ENCODE measurements at places on chromosomes 5 and 9.

DNA sequence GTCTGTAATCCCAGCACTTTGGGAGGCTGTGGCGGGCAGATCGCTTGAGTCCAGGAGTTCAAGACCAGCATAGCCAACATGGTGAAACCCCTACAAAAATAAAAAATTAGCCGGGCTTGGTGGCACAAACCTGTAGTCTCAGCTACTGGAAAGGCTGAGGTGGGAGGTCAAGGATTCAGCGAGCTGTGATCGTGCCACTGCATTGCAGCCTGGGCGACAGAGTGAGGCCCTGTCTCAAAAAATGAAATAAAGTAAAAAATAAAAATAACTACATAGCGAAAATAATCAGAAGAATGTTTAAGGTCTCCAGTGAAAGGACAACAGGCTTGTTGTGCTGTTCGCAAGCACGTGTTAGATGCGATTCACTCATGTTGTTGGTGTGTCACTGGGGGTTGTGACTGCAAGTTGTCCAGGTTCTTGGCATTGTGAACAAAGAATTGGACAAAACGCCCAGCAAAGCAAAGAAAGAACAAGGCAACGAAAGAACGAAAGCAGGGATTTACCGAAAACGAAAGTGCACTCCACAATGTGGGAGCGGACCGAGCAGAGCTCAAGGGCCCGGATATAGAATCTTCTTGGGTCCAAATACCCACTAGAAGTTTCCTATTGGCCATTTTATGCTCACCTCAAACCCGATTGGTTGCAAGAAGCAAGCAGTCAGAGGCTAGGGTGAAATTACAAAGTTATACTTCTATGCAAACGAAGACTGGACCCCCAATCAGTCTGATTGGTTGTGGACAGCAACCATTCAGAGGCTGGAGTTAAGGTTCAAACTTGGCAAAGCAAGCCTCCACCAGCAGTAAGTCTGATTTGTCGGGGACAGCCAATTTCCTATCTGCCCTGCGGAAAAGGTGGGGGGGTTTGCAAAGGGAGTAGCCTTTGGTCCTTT is 844 bp upstream of the MCCC2 start:
- peak; percentile 28 for DNase-seq

DNA sequence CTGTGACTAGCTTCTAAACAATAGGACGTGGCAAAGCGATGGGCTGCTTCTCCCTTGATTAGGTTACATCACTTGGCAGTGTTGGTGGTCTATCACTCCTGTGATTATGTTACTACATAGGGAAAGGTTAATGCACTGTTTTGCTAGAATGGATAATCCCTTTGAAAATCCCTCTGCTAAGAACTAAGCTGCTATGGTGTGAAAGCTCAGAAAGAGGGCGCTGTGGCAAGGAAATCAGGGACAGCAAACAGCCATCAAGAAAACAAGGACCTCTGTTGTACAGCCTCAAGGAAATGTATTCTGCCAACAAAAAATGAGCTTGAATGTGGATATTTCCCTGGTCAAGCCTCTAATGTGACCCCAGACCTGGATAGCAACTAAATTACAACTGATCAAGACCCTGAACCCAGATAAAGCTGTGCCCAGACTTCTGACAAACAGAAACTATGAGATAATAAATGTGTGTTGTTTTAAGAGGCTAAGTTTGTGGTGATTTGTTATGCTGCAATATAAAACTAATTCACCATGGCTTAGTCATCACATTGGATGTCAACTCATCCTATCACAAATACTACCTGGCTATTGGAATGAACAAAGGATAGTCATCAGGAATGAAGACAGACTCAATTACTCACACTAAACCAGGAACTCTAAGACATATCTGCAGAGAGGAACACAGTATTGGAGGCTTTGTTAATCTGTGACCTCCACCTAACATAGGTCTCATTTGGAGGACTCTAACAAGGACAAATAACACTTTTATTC is 1215.9 kb downstream of the EFNA5 start:
- DNase-seq = no peak

GRCh38 chr9:133488686-133489252 is 9.9 kb upstream of the SLC2A6 start:
- DNase-seq = no peak

- peak; percentile 70 for DNase-seq
Observed at GRCh38 chr5:148823871-148824270, 2.5 kb upstream of the ADRB2 start.

- DNase-seq = peak; percentile 36
Observed at GRCh38 chr9:2208991-2209390, 193.8 kb downstream of the SMARCA2 start.

DNA sequence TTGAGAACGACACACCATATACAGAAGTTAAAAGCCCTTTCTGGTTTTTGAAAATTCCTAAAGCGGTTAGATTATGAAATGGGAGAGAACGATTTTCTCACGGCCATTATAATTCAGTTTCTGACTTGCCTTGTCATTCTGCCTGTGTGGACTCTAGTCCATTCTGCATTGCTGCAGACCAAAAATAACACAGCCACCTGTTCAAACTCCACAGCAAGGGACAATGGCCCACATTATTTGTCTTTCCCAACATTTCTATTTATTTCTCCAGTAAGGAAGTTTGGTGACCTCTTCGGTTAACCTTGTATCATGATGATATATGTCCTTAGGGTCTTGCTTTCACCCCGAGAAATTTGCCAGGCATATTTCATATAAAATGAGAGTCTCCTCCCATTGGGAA is 497.7 kb downstream of the BRINP1 start:
- DNase-seq = no peak

GRCh38 chr5:90308787-90309585 is 100.6 kb downstream of the CETN3 start:
- DNase-seq = no peak

GRCh38 chr9:112031400-112031799 is 134.8 kb downstream of the UGCG start:
- DNase-seq = no peak

DNA sequence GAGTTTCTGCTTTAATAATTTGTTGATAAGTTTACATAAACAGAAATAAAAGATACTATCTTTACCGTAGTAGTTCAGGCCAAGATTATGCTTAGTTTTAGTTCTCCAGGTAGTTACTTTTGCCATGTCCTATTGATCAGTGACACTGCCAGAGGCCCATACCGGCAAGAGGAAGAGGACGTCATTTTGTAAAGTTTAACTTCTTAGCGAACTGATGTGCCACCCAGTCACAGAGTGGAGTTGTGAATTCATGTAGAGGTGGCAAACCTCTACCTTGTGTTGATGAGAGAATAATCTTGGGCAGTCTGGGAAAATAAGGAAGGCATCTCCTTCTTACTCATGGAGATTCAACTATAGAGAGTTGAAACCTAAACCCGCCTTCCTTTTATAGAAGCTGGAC is 21.8 kb downstream of the RGMB start:
- no peak for DNase-seq

GRCh38 chr5:166058660-166059059 is 2232.8 kb upstream of the WWC1 start:
- DNase-seq = no peak

DNA sequence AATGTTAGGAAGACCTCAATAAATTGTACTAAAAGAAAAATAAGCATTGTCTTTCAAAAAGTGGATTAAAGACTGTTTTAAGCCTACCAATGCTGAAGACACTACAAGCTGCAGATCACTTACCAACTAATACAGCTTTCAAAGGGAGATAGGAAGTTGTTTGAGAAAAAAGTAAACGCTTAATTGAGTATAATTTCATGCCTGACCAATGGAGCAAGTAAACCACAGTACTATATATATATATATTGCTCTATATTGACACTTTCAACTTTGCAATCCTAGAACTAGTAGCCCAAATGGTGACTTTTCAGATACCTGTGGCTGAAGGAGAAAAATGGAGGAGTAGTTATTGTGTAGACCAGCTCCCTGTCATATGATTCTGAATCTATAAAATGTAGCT is 85.7 kb downstream of the FREM1 start:
- no peak for DNase-seq

DNA sequence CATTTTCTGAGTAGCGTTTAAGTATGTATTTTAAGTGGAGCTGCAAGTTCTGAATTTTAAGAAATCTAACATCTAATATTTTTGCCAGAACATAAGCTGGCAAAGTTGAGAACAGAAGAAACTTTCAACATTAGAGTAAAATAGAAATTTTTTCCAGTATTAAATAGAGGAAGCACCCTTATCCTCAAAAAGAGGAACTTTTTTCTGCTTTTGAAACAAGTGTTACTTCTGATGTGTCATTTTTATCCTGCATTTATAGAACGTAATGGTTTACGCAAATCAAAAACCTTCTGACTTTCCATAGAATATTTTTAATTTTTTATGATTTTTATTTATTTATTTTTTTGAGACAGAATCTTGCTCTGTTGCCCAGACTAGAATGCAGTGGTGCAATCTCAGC is 21.8 kb downstream of the ZBED3 start:
- no peak for DNase-seq

DNA sequence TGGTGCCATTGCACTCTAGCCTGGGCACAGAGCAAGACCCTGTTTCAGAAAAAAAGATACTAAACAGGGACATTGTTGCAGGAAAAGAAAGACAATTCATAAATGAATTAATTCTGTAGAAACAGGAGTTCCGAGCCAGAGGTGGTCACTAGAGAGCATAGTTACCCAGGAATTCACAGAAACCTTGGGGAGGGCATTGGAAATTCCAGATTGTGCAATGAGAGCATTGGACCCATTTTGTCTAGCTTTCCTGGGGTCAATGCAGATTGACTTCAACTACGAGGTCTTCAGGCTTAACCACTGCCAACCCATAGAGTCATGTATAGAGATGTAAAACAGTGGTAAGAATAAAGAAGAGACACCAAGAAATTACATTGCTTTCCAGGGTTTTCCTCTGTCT is 63.1 kb downstream of the ABHD17B start:
- DNase-seq = no peak

GRCh38 chr5:134594336-134594735 is 38.3 kb downstream of the SAR1B start:
- DNase-seq = no peak

DNA sequence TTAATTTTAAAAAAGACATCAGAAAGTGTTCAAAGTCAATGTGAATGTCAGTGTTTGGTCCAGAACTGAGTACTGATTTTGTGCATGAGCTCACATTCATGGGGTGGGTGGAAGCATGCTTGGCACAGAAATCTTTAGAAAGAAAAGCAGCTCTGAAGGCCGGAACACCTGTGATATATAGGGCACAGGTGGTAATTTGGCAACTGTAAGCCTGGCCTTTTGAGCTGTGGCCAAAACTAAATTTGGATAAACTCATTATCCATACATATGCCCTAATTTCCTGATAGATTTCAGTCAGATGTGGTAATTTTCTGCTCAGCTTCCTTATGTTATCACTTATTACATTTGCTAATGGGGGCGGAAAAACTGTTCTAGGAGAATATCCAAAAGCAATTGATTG is 211.4 kb downstream of the HCN1 start:
- DNase-seq = no peak

DNA sequence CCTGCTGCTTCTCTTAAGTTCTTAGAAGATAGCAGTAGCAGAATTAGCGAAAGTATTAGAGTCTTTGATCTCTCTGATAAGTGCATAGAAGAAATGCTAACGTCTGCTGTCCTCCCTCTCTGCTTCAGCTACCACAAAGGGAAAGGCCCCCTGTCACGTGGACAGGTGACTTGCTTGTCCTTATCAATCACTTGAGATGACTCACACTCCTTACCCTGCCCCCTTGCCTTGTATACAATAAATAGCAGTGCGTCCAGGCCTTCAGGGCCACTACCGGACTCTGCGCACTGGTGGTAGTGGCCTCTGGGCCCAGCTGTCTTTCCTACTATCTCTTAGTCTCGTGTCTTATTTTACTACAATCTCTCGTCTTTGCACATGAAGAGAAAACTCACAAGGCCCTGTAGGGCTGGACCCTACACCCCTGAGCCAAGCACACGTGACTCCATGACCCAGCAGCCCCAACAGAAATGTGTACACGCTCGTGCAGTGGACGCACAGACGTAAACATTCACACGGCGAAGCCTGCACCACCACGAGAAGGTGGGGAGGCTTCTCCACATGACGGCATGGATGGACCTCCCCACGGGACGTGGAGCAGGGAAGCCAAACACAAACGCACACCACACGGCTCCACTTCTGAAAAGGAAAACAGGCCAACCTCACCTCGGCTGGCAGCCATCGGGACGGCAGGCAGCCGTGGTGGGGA is 38.3 kb downstream of the PNPLA7 start:
- DNase-seq = no peak

DNA sequence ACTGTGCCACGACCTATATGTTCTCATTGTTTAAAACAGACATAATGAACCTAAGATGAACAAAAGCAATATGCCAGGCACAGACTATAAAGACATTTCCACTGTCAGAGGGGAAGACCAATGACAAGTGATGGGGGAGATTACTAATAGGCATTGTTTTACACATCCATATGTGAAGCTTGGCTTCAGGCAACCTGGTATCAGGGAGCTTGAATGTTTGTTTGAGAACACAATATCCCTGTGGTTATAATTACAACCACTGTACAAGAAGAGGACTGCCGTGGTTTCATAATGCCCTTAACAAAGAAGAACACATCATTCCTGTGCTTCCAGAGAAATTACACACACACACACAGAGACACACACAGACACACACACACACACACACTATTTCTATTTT is 385.7 kb downstream of the BNC2 start:
- no peak for DNase-seq

- peak; percentile 3 for DNase-seq
Observed at GRCh38 chr5:59893429-59894227, at the start of gene PDE4D. Gene PDE4D, minus strand, starts transcription at chr5:59893726.

GRCh38 chr5:134533115-134533815 is 7.8 kb downstream of the JADE2 start:
- DNase-seq = peak; percentile 35

GRCh38 chr5:159545156-159545555 is 214.9 kb upstream of the IL12B start:
- peak; percentile 10 for DNase-seq

DNA sequence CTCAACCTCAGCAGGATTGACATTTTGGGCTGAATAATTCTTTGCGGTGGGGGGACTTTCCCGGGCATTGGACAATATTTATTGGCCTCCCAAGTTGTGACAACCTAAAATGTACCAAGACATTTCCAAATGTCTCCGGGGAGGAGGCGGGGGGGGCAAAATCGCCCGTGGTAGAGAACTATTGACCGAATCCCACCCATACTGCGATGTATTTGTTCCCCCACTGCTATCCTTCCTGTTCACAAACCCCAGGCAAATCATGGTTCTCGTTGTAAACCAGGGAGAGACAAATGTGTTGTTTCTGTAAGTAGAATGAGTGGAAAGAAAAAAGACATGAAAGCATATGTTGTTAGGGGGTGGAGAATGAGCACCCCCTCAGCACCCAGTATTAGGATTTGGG is 141.9 kb downstream of the PSAT1 start:
- DNase-seq = no peak

DNA sequence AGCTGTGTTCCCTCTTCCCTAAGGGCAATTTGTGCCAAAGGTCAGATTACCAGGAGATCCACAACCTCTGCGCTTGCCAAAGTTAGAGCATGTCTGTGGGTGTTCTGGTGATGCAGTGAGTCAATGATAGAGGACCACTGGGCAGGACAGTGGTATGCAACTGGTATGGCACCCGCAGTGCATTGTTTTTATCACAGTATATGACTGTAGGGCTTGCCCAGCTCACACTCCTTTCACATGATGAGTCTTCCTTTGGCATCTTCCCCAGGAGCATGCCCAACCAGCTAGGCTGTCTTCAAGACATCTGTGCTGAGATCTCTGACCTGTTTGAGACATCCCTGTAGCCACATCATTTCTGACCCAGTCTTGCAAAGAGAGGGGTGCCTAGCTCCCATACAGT is 1650.0 kb upstream of the CDH6 start:
- no peak for DNase-seq
